ENCODE measurements at places on chromosomes 13 and 19. TPM values are rescaled to one million over a fixed set of nuclear protein-coding genes. Genes with fewer than 3 reads are reported as not detected.

DNA sequence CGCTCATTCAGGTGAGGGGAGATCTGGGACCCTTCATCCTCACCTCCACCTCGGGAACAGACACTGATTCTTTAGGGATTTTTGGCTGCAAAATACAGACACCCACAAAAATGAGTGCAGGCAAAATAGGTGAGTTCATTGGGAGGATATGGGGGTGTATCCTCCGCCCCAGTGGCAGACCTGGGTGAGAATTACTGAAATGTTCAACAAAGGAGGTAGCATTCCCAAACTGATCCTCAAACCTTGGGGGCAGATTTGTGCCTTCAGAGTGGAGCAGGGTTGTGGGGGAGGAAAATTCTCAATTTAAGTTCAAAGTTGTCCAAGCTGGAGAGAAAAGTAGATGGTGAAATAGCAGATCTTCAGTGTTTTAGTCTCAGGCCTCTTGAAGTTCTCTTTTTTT, 31.3 kb upstream of the SIN3B start:
- DNase-seq, result no peak

DNA sequence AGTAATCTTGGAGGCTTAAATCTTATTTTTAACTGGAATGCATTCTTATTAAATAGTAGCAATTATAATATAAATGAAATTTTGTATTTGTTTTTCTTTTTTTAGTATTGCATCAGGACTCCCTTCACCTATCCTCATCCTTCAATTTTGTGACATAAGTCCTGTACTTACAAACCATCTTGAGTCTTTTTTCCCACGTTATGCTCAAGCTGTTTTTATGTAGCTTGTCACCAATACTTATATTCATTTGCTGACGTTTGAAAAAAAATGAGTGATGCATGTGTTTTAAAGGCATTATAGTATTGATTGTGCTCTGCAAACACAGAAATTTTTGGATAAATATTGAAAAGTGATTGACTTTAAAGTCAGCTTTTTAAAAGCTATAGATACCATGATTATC, 888 bp downstream of the GPR18 start:
- no peak for DNase-seq

DNA sequence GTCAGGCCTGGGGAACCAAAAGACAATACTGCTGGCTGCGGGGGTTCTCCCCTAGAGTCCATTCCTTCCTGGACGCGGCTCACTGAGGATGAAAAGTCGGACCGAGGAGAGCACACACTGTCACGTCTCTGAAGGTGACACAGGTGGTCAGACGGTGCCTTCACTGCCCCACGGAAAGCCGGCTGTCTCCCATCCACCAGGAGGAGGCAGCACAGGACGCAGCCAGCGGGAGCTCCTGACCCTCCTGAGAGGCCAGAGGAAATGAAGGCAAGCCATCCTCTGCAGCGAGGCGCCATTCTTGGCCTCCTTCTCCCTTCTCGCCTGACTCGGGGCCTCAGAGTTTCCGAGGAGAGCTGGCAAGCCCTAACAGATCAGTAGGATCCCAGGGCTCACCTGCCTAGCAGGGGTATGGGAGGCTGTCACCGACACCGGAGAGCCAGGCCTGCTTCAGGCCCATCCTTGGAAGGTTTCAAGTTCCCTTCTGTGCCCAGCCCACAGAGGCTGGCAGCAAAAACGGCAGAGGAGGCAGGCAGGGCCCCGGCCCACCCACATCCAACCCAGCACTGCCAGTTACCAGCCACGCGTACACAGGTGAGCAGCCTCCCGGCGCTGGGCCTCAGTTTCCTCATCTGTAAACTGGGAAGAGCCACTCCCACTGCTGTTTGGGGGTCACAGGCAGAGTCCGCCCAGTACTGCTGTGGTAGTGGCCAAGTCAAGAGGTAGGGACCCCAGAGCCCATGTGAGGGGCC, 4.5 kb downstream of the REXO1 start:
- peak; percentile 84 for DNase-seq

The FFAR2 gene
- not detected for total RNA-seq

- DNase-seq, result no peak
Measured at GRCh38 chr13:31413516-31413915, 213.7 kb downstream of the B3GLCT start.

DNA sequence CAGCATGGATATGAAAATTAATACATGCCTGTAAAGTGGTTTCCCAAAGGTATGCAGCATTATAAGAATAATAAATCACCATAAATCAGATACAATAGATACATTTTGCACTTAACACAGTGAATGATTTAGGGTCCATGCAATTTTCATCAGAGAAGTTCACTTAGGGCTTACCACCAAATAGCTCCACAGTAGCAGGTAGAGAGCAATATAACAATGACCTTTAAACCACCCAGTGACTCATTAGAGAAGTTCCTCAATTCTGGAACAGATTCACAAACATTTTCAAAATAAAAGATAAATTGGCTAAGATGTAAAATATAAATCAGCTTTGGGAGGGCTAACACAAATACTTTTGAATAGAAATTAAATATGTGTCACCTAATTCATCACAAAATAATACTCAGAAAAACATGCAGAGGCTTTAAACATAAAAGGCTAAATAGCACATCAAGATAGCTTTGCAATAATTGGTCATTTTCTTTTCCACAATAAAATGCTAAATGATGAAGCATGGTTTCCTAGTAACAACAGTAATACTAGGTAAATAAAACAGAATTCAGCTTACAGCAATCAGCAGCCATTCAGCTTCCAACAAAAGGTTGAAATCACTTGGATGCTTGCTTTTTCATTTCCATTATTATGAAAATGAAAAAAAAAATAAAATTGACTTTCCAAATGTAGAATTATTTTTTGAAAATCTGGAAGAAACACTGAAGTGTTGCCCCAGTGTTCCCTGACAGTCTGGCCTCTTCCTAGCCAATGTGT, 84.3 kb upstream of the NBEA start:
- no peak for DNase-seq

- DNase-seq, result no peak
Measured at GRCh38 chr13:80363890-80364503, 23.1 kb upstream of the SPRY2 start.

The NAPSA gene
- total RNA-seq, result 0.91 TPM

- DNase-seq, result no peak
Measured at GRCh38 chr13:112809332-112810315, 119.8 kb downstream of the ATP11A start.

GRCh38 chr19:54317108-54317964, 4.4 kb upstream of the LILRA5 start:
- DNase-seq, result no peak

The CALR3 gene
- total RNA-seq, result 0.35 TPM

The PRR22 gene
- total RNA-seq, result 3.6 TPM

DNA sequence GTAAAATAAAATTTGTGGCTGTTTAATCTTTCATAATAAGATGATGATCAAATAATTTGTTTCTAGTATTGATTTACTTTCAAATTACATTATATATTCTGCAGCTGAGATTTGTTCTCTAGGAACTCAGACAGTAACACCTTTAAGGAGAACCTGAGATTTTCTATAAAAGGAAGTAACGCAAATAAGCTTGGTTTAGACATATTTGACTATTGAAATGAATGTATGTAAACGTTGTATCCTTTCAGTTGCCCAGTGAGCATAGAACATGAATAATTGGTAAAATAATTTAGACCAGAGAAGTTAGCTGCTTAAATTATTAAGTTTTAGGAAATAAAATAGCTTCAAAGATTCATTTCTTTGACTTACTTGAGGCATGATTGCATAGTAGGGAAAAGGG, 3.1 kb downstream of the CDK8 start:
- no peak for DNase-seq

Measured in endodermal cell (in vitro differentiated cells).